ENCODE measurements at places on chromosomes 6 and 20. TPM values are rescaled to one million over a fixed set of nuclear protein-coding genes. Genes with fewer than 3 reads are reported as not detected.

- H3K4me1 ChIP-seq = no peaks in the 10 kb centered on the region
- no peak for DNase-seq
- no peak overlapping the region for H3K4me3 ChIP-seq
- peaks cover 2% of the 10 kb centered on the region for H3K27me3 ChIP-seq
- no peaks in the 10 kb centered on the region for H3K36me3 ChIP-seq
Observed at GRCh38 chr20:4483486-4483885, 238.2 kb upstream of the PRND start.

DNA sequence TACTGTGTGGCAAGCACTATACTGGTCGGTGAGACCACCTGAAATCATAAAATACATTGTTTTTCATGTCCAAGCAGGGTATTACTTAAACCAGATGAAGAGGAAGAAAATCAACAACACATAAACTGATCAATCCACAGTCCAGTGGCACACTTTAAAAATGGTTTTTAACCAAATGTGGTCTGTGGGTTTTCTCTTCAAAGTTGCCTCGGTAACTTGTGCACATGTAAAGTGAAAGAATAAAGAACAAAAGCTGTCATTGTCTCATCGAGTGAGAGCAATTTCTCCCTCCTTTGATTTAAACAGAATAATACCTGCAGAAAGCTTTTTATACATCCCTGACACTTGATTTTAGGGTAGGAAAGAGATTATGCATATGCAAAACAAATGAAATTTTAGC lies 3.7 kb downstream of the FLRT3 start:
- H3K4me3 ChIP-seq = no peak overlapping the region
- H3K36me3 ChIP-seq = no peaks in the 10 kb centered on the region
- no peak overlapping the region for H3K27ac ChIP-seq
- no peak for DNase-seq
- no peaks in the 10 kb centered on the region for H3K4me1 ChIP-seq
- no peaks in the 10 kb centered on the region for H3K27me3 ChIP-seq

Gene CAP2
- total RNA-seq = 0.15 TPM

DNA sequence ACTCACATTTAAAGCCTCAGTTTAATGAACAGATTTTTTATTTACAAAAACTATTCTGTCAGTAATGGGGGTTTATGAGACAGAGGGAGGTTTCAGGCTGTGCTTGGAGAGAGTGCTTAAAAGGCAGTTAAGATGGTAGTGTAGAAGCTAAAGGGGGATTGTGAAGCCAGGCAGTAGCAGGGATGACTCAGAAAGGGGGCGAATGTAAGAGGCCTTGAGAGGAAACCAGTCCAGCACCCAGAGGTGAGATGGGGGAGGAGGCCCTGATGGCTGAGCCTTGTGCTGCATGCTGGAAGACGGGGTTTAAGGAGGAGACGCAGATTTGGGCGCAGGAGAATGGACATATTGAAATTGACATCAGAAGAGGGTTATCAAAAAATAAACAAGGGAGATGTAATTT lies 6.6 kb upstream of the SERPINB9 start:
- no peak overlapping the region for H3K4me3 ChIP-seq
- DNase-seq = no peak
- no peaks in the 10 kb centered on the region for H3K36me3 ChIP-seq
- no peak overlapping the region for H3K27ac ChIP-seq
- no peaks in the 10 kb centered on the region for H3K27me3 ChIP-seq

DNA sequence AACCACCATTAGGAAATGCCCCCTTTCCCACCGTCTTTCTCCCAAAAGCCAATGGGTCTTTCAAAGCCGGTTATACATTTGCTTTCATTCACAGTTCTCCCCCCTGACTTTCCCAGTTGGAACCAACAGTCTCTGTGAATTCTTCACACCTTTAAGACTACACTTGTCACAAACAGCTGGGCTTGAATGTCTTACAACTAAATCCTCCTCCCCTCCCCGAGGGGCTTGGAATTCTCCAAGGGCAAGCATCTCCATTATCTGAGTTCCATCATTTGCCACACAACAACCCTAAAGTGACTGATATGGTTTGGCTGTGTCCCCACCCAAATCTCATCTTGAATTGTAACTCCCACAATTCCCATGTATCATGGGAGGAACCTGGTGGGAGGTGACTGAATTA lies 12.9 kb downstream of the ZFP64 start:
- H3K27ac ChIP-seq = peak overlapping the region; percentile 93
- H3K27me3 ChIP-seq = no peaks in the 10 kb centered on the region
- peaks cover 44% of the 10 kb centered on the region for H3K4me1 ChIP-seq

DNA sequence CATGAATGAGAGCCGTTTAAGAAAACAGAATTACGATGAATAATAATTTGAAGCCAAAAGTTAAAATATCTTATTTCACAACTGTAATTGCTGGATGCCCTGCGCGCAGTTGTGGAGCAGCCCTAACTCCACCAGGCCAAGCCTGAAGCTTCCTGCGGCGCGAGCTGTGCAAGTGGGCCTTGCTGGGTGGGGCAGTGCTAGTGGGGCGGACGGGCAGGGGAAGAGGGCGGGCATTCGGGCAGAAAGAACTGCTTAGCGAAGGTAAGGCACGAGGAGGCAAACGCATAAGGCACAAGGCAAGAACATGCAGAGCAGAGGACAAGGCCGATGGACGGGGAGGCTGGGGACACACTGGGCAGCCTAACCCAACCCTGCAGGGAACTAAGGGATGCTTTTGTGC lies 2.3 kb downstream of the HLA-DQB2 start:
- H3K27me3 ChIP-seq = peaks cover 1% of the 10 kb centered on the region
- H3K27ac ChIP-seq = no peak overlapping the region
- no peaks in the 10 kb centered on the region for H3K4me1 ChIP-seq
- no peak overlapping the region for H3K4me3 ChIP-seq

Gene PKHD1
- 0.05 TPM for total RNA-seq

All from GM12878 (cell line).